ENCODE measurements at places on chromosomes 6 and 20. TPM values are rescaled to one million over a fixed set of nuclear protein-coding genes. Genes with fewer than 3 reads are reported as not detected.
A peak's percentile ranks its signal among the peaks of the same experiment; 100 is the strongest.

DNA sequence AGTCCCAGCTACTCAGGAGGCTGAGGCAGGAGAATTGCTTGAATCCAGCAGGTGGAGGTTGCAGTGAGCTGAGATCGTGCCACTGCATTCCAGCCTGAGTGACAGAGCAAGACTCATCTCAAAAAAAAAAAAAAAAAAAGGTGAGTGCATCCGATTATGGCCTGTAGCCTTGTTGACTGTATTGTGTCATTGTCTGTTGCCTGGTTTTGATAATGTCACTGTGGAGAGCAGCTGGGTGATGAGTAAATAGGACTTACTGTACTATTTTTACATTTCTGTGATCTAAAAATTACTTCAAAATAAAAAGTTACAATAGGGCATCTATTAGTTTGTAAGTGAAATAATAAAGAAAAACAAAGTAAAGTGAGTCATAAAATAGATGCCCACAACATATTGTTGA lies 134.1 kb upstream of the SALL4 start:
- no peak for DNase-seq

Gene SLC17A1
- polyA plus RNA-seq, result not detected

DNA sequence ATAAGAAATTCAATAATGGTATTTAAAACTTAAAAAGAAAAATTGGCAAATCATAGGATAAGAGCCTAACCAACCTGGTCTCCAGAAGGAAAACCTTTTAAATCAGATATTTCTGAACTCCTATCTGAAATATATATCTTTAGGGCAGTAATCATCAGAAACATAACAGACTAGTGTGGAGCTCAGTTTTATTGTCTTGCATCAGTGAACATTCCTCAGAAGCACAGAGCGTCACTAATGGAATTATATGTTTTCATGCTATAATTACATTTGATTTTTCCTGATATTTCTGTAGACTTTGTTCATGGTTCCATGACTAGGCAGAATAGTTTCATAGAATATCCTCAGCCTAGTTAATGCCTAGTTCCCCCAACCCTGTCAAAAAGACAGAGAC lies 262.2 kb downstream of the EYA4 start:
- DNase-seq, result peak; percentile 13

DNA sequence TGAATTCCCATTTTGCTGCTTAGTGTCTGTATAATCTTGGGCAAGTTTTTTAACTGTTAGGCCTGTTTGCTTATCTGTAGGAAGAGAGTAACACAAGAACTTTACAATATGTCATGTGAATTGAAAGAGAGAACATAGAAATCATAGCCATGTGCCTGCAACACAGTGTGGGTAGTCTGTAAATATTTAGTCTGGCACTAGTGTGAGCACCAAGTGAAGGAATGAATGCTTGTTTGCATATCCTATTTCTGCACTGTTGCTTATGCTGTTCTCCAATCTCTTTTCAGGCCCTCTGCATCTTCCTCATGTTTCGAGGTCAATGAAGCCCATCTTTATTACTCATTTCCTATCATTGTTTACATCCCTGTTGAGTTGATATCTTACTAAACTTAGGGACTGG lies 49.2 kb downstream of the CBFA2T2 start:
- DNase-seq, result no peak

GRCh38 chr6:151385177-151385576 lies 6.2 kb downstream of the ZBTB2 start:
- no peak for DNase-seq

DNA sequence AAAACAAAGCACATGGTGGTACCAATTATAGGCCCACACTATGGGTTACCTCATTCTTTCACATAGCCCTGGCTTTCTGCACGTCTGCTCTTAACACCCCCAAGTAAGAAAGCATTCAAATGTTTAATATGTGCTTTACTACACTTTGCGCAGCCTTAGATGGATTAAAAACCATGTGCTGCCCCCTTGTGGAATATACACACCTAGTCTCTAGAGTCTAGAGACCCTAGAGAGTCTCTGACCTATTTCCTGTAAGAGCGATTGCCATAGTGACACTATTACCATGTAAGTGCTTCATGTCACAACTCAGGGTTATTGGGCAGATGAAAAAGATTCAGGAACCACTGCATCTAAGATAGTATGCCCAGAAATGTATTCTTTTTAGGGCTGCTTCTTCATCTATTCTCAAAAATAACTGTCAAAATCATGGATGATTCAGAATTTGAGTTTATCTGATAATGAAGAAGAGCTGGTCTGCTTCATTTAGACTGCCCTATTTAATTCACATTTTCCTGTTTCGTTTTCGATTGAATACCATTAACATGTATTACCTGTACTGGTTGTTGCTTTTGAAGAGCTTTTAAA lies 186.3 kb downstream of the ADGB start:
- no peak for DNase-seq
